ENCODE measurements at places on chromosomes 1 and 21. TPM values are rescaled to one million over a fixed set of nuclear protein-coding genes. Genes with fewer than 3 reads are reported as not detected.

GRCh38 chr21:43684424-43684823 lies 25.1 kb downstream of the RRP1B start:
- no peak for DNase-seq

GRCh38 chr21:36109868-36110267 lies 25.0 kb upstream of the CBR3 start:
- no peak for DNase-seq

Gene FGR
- total RNA-seq: 0.07 TPM

GRCh38 chr1:168835176-168835575 lies 106.2 kb upstream of the DPT start:
- DNase-seq: no peak

DNA sequence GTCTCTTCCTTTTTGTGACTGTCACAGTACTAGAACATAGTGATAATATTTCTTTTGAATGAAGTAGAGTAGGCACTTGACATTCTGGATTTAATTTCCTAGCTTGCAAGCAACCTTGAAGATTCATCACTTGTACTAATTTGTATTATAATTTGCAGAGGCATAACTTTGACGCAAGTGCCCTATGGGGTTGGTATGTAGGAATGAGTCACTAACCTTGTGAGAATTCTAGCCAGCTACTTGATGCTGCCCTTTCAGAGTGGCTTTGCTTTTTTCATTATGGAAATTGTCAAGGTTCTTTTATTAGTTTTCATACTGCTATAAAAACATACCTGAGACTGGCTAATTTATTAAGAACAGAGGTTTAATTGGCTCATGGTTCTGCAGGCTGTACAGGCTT lies 13.7 kb upstream of the DPH5 start:
- no peak for DNase-seq

- DNase-seq: no peak
These were observed 7.1 kb upstream of the CAPN2 start for GRCh38 chr1:223704921-223705878.

DNA sequence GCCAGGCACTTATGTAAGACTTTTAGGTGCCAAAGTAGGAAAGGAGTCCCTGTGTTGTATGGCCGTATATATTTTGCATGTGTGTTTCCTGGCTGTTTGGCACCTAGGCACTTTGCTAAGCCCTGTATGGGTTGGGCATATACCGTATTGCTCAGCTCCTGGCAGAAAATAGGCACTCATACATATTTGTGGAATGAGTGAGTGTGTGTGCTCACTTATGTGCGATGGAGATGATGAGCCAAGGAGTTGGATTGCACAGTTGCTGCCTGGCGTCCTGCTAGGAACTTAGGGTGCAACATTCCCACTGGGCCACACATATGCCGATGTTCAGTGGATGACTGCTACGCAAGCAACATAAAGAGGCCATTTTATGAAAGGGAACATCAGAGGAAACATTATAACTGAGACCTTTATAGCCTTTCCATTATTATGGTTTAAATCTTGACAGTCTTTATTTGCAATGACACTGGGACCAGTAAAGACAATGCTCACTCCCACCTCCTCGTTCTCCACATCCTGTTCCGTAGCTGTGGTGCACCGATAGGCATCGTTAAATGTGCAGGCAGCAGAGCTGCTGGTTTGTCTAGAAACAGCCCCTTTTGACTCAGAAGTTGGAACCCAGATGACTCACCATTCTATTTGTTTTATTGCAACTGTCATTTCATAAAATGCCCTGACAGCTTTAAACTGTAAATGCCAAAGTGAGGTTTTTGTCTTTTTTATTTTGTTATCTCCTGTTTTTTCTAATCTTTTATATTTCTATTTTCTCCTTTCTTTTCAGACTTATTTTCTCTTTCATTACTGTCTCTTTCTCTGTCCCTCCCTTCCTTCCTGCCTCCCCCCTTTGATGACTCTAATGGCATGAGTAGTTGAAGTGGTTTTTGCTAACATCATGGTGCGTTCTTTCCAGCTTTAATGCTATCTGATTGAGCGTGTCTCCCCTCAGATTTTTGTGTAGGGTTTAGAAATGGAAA lies 36.1 kb downstream of the PEX14 start:
- DNase-seq: peak; percentile 80

DNA sequence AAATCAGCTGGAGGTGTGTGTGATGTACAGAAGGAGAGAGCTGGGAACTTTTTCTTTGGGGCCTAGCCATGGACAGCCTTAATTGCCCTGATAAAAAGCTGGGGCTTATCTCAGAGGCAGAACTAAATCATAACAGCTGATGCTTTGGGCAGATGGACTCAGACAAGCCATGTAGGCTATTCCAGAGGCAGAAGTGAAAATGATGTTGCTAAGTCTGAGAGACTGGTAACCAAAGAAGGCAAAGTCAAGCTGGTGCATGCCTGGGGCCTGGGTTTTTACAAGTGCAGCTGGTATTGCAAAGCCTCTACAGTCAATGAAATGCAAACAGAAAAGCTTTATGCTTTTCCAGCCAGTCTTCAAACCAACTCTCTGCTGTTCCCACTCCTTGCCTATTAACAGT lies 39.0 kb upstream of the LMX1A start:
- no peak for DNase-seq

GRCh38 chr1:234515411-234515810 lies 36.4 kb upstream of the TARBP1 start:
- no peak for DNase-seq

Gene PCP4L1
- not detected for total RNA-seq

- no peak for DNase-seq
These were observed 38.2 kb downstream of the TP73 start for GRCh38 chr1:3690282-3691065.

Gene LRRC71
- not detected for total RNA-seq

Gene COL24A1
- not detected for total RNA-seq

GRCh38 chr1:228902781-228903433 lies 167.6 kb downstream of the RHOU start:
- no peak for DNase-seq

- DNase-seq: no peak
These were observed 64.1 kb upstream of the RNPC3 start for GRCh38 chr1:103461161-103462105.

DNA sequence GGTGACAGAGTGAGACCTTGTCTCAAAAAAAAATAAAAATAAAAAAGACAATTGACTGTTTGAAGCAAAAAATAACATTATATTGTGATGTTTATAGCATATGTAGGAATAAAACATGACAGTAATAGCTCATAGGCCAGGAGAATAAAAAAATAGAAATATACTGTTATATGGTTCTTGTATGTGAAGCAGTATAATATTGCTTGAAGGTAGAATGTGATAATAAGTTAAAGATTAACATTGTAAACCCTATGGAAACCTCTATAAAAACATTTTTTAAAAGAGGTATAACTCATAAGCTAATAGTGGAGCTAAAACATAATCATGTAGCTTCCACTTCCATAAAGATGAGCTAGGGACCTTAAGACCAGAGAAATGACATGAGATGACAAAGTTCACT lies 23.5 kb downstream of the GJA4 start:
- DNase-seq: no peak

Gene NEGR1
- not detected for total RNA-seq

GRCh38 chr1:235012436-235013210 lies 116.0 kb downstream of the TOMM20 start:
- DNase-seq: no peak

DNA sequence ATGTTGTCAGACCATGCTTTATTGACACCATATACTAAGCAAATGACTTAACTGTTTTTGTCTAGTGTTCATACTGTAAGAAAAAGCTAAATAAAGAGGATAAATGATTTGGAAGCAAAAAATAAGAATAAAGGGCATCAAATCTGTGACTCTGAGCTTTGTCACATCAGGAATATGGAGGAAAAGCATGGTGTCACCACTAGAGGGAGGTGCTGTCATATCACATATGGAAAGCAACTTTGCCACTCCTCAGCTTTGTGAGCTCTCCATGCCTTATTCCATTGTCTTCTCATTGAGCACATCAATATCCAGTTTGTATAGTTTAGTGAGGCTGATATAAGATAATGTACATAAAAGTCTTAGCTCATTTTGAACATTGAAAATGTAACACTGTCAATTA lies 20.8 kb upstream of the GBP1 start:
- peak; percentile 51 for DNase-seq

DNA sequence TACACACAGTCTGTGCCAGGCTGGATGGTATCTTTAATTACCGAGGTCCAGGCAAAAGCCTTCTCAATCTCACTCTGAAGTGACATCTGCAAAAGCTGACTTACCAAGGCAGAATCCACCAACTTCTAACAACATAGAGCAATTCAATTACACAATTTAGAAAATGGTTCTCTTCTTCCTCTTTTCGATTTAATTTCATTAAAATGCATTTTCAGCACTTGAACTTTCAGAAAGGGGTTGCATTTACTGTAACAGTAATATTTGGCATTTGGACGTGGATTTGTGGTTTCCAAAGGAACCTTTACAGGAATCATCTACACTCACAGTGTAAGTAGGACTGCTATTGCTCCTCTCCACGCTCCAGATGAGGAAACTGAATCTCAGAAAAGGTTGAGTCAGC lies 53.3 kb downstream of the ERO1B start:
- DNase-seq: no peak

DNA sequence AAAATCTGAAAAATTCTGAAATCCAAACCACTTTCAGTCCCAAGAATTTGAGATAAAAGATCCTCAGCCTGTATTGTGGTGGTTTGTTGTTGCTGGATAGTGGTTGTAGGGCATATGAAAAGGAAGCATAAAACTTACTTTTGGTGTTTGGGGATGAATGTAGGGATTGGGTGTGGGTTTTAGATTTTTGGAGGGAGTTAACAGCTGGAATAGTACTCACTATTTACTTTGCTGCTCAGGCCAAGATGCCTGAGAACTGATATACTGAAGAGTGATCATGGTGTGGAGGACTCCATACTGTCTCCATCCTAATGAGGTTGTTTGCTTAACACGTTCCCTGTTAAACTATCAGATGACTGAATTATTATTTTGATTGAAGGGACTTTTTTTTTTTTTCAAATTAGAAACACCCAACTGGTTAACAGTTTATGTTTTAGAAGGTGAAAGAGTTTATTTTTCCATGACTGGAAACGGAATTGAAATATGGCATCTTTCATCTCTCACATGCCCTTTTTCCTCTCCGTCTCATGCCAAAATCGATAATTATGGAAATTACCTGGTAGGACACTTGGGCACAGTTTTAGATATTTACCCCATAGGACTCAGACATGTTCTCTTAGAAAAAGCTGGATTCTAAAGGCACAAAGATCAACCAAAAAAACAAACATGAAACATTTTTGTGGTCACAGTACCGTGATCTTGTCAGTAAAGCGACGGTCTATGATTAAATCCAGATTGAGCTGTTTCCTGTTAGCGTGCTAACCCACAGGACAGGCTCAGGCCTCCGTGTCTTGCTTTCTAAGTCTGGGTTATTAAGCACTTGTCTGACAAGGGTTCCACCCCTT lies 37.3 kb downstream of the RGL1 start:
- DNase-seq: peak; percentile 12

DNA sequence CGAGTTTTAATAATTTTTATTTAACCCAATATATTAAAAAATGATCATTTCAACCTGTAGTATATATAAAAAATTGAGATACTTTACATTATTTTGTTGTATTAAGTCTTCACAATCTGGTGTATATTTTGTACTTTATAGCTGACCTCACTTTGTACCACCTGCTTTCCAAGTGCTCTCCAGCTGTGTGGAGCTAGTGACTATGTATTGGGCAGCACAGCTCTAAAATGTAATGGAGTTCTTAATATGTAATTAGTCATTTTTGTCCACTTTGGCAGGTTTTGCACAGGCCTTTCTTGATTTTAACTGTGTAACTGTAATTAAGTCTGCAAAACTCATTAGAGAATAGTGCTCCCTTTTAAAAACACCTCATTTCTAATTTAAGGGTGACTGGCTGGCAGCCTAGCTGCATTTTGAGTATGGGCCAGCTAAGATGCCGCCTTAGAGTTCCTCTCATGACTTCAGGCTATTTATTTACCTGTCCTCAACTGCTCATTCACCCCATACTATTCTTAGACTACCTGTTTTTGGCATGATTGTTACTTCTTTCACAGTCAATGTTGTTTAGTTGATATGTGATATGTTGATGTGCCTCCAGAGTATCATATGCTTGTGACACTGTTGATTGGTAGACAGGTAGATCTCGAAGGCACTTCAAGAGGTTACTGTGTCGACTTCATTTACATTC lies 43.2 kb downstream of the ZYG11B start:
- DNase-seq: no peak

GRCh38 chr1:210627755-210628154 lies 299.1 kb downstream of the HHAT start:
- no peak for DNase-seq

DNA sequence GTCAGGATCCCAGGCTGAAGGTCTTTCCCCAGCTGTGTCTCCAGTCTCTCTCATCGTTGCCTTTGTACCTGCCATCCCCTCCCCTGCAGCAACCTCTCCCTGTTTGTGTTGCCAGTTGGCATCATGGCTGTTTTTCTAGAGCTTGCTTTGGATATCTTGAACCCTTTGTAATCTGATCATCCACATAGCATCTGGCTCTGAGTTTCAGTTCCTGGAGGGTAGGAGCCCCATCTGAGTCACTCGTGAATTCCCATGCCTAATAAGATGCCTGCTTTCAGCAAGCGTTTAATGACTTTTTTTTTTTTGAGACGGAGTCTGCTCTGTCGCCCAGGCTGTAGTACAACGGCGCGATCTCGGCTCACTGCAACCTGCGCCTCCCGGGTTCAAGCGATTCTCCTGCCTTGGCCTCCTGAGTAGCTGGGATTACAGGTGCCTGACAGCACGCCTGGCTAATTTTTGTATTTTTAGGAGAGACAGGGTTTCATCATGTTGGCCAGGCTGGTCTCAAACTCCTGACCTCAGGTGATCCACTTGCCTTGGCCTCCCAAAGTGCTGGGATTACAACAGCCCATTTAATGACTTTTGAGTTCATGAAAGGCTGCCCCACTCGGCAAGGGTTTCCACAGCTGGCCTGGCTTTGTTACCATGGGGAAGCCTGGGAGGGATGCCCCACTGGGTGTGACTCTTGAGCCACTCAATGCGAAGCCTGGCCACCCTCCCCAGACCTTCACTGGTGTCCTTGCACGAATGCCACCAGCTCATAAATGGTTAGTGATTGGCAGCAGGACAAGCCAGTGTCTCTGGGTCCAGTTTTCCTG lies 11.9 kb downstream of the ALPL start:
- DNase-seq: no peak

Gene TATDN3
- total RNA-seq: 18.7 TPM

- DNase-seq: no peak
These were observed 72.3 kb upstream of the CAMK1G start for GRCh38 chr1:209511169-209511568.

- DNase-seq: peak; percentile 22
These were observed 39.7 kb downstream of the PALMD start for GRCh38 chr1:99685516-99686180.

GRCh38 chr1:11414926-11415538 lies 63.9 kb upstream of the DISP3 start:
- DNase-seq: no peak

Gene FBXO2
- total RNA-seq: 0.48 TPM

- no peak for DNase-seq
These were observed 210.8 kb downstream of the COL11A1 start for GRCh38 chr1:102897557-102897956.

Gene S100A9
- total RNA-seq: not detected

Gene C1orf94
- not detected for total RNA-seq

- no peak for DNase-seq
These were observed 37.8 kb downstream of the FUBP1 start for GRCh38 chr1:77940921-77941570.

- no peak for DNase-seq
These were observed 84.6 kb upstream of the CASZ1 start for GRCh38 chr1:10881046-10881445.

- DNase-seq: no peak
These were observed 19.5 kb downstream of the SUSD4 start for GRCh38 chr1:223344491-223344890.
